ENCODE measurements at places on chromosomes 5 and 9. TPM values are rescaled to one million over a fixed set of nuclear protein-coding genes. Genes with fewer than 3 reads are reported as not detected.
A peak's percentile ranks its signal among the peaks of the same experiment; 100 is the strongest.

G3BP1 gene
- total RNA-seq = 129 TPM

NEURL1B gene
- total RNA-seq = 3.8 TPM

DNA sequence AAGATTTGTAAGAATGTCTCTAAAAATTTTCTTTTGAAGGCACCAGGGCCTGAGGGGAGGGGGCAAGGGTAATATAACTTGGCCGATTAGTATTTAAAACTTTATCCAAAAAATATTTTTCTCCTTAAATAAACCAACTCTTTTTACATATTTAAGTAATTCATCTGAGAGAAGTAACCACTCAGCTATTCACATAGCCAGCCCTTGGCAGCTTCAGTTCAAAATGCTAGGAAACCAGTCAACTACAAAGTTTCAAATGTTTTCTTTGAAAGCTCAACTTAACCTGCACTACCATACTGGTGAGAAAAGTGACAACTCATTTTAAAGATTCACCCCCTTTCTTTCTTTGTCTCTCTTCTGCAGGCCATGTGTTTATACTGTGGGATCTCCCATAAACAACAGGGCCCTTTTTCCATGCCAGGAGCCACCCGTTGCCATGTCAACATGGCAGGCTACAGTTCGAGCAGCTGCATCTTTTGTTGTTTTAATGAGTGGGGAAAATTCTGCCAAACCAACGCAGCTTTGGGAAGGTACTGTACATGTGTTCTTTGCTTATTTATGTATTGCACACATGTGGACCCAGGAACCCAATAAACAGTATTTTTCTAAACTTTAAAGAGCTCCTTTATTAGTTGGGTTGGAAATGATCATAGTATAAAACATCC lies 46.3 kb downstream of the AOPEP start:
- peak; percentile 68 for DNase-seq

DNA sequence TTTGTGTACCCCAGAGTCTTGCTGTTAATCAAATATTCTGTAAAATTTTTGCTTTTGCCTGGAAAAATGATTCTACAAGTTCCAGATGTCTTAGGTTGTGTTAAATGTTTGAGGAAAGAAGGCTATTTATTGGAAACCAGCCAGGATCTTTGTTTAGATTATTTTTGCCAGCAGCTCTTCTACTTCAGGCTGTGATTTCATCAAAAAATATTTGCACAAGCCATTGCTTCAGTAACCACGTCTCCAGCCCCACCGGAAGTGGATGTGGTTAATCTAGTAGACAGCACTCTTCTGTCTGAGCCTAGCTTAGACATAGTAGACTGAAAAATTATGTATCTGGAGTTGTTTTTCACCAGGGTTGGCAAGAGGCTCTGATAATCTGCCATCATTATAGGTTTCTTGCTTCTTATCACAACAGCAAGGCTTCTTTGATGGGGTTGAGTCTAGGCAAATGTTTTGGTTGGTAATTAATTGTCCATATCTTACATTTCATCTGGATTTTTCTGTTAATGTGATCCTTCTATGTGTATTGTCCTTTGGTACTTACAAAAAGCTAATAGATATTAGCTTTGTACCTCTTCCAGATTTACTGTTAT lies 17.1 kb downstream of the KCTD16 start:
- DNase-seq = peak; percentile 87

- DNase-seq = no peak
Measured at GRCh38 chr5:99586878-99587277, 658.1 kb upstream of the CHD1 start.

- DNase-seq = peak; percentile 40
Measured at GRCh38 chr9:79213417-79214125, 358.2 kb upstream of the TLE4 start.

RELL2 gene
- total RNA-seq = 5.2 TPM

KLHL3 gene
- total RNA-seq = 0.72 TPM

GRCh38 chr5:93145019-93145418 lies 436.0 kb downstream of the NR2F1-AS1 start:
- no peak for DNase-seq

DYNC2I2 gene
- total RNA-seq = 116 TPM

DNA sequence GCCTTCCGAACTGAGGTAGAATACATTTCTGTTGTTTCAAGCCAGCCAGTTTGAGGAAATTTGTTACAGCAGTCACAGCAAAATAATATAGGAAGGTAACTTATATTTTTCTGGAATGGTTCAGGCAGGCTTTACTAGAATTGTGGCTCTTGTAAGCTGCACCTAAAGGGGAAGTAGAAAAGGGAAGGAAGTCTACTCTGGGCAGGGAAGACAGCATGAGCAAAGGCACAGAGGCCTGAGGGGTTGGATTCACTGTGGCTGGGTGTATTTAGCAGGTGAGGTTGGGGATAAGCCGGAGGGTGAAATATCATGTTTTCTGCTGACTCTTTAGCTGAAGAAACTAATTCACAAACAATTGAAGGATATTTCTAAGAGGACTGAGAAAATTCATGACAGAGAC lies 183.5 kb downstream of the GAS1 start:
- no peak for DNase-seq

DNA sequence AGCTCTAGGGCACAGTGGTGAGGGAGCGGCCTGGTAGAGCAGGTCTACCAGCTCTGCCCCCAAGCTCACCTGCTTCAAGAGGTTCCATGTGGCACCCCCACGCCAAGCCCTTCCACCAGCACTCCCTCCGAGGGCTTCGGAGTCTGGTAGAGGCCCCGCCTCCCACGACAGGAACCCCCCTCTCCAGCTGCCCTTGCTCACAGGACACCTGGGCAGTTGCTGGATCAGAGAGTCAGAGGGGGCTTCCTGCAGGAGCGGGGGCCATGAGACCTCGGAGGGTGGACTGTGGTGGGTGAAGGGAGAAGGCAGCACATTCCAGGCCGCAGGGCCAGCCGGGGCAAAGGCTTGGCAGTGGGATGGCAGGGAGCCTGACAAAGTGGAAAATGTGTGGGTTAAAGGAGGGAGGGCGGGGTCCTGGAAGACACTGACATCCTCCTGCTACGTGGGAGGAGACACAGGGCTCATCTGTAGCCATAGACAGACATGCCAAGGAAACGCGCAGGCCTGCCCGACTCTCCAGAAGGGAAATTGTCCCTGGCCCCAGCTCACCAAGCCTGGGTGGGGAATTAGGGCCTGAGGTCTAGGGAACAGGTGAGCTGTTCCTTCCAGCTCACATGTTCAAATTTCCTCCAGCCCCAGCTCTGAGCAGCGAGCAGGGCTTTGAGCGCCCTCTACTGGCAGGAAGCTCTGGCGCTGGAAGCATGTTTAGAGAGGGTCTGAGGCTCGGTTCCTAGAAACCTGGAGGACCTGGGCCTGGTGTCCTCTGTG lies 74.2 kb downstream of the NTNG2 start:
- peak; percentile 42 for DNase-seq

DNA sequence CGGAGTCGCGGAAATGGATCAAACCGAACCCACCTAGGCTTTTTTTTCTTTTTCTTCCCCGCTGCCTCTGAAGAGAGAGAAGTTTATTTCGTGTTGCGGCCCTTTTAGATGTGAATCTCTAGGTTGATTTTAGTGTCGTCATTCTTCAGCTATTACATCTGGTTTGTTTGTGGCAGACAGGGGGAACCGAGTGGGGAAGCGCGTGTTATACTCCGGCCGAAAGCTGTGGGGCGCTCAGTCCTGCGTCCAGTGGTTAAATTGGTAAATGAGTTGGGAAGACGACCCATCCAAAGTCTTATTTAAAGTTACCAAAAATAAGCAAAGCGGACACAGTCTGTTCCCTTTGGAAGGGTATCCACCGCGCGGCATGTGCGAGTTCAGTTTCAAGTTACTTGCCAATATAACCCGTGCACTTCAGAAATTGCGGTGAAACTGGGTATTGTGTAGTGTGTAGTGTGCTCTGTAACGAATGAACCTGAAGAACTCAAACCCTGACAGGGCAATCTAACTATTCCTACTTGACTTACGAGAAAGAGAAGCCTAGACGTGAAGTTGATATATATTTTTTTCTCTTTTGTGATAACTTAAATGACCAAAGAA lies 1.3 kb downstream of the MAN2A1 start:
- peak; percentile 71 for DNase-seq

GRCh38 chr9:16825331-16825725 lies 45.1 kb downstream of the BNC2 start:
- DNase-seq = peak; percentile 42

GRCh38 chr5:15209053-15209762 lies 290.8 kb upstream of the FBXL7 start:
- no peak for DNase-seq

DNA sequence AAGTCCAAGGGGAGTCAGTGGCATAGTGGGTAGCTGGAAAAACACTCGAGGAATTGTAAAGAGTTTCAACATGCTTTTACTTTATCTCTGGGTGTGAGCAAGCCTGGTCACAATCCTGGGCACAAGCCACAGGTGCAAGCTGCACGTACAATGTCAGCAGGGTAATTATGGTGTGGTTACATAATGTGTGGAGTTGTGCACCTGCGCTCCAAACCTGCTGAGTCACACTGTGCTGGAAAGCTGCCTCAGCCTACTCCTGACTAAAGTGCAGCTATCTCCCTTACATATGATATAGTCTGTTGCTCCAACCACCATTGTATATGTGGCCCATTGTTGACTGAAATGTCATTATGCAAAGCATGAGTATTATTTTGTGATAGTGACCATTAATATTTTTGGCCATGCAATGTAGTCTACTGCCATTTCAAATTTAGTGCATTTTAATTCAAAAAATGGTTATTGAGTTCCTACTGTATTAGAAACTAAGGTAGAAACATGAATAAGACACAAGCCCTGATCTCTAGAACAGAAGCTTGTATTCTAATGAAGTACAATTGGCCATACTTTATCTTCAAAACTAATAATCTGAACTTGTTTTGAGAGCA lies 160.9 kb upstream of the SLC30A5 start:
- DNase-seq = no peak

- DNase-seq = no peak
Measured at GRCh38 chr9:136014924-136015633, 53.9 kb upstream of the UBAC1 start.

WASHC1 gene
- total RNA-seq = 3.0 TPM

CSNK1A1 gene
- total RNA-seq = 245 TPM

DNA sequence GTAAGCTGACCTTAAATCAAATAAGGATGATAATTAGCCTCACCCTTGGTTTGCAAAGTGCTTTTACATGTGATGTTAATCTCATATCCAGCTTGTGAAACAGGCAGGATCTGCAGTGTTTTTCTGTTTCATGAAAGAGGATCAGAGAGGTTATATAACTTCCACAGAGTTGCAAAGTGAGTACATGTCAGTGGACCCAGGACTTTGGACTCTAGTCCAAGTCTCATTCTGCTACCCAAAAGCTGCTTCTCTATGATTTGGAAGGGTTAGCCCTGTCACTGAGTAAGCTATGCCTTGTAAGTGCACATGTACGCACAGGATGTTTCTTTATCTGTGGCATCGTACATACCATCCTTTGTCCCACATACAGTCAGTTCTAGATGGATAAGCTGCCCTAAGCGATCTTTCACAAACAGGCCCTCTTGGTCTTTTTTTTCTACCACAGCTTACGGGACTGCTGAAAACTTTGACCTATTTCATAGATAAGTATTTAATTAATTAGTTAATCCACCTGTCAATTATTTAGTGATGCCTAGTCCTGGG lies 322.9 kb downstream of the TMEM38B start:
- DNase-seq = no peak

GRCh38 chr9:115118879-115119218 lies 892 bp upstream of the TNC start:
- DNase-seq = peak; percentile 98

PCDHB11 gene
- total RNA-seq = 0.20 TPM

DNA sequence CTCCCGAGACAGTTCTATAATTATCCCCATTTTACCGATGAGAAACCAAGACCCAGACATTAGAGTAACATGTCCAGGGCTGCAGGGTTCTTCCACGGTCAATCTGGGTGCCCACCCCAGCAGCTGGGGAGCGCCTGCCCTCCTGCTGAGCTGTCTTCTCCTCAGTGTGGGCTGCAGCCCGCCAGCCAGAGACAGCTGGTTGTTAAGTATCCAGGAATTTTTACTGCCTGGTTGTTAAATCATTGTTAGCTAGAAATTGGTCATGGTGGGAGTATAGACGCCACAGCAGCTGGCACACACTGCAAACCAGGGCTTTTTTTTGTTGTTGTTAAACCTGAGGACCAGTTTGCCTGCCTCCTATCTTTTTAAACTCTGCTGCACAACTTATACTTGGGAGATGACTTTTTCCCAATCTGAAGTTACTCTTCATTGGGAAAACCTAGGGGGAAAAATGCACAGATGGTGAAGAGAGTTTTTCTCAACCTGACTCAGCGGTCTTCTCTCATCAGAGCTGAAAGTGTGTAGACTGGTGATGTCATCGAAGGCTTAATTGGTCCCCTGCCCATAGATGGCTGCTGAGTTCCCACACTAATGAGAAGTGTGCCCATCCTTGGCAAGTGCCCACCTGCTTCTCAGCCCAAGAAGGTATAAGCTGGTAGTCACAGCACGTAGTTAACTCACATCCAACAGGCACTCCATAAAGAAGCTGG lies 208.6 kb downstream of the DRD1 start:
- DNase-seq = peak; percentile 55

DNA sequence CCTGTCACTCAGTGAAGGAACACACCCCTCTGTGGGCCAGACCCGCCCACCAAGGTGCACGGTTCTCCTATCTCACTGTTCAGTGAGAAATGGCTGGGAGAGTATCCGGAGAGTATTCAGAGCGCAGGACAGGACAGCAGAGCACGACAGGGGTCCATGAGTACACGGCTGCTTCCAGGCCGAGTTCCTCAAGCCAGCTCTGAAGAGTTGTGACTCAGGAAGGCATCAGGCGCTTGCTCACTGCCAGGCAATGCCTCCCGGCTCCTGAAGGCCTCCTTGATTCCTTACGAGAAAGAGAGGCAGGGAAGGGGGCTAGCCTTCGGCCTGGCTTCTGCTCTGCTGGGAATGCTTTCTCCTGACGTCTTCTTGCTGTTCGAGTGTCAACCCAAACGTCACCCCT lies 132.1 kb upstream of the PPP1R26 start:
- no peak for DNase-seq

DNA sequence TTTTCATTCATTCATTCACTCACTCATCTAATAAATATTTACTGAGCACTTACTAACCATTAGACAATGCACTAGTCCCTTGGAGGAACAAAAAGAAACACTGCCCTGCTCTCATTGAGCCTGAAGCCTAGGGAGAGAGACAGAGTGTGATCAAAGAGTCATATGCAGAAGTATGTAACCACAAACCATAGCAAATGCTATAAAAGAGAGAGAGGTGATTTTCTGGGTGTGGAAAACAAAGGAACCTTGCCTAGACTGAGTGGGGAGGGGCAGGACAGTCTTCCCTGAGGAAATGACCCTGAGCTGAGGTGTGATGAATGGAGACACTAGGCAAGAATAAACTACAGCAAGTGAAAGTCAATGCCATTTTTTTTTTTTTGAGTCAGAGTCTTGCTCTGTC lies 10.8 kb upstream of the ADRA1B start:
- DNase-seq = peak; percentile 93

CRAT gene
- 28.7 TPM for total RNA-seq

- DNase-seq = peak; percentile 56
Measured at GRCh38 chr9:69971643-69972449, 71.8 kb upstream of the MAMDC2 start.

PCDHGB1 gene
- 10.9 TPM for total RNA-seq

- DNase-seq = no peak
Measured at GRCh38 chr9:124042201-124042721, 30.7 kb downstream of the LHX2 start.

Measured in RPMI7951 (cell line).